Stimulated activated CD4-positive, alpha-beta T cell treated with anti-CD3 and anti-CD28 coated beads, TNF-alpha, amount 100 ng/mL, for 1 hour (primary cell): ENCODE measurements at places on chromosomes 12 and 14.

DNA sequence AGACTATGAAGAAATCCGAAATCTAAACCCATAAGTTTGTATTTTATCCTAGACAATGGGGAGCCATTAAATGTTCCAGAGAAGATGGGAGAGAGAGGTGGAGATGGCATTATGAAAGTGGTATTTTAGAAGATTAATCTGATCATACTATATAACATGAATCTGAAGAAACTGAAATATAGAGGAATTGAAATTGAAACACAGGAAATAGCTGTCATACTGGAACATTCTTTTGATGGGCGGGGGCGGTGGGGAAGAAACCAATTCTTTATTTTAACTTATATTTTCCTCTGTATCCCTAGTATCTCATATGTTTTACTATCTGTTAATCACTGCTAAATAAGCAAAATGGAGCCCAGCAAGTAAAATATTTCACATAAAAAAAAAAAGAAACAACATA is 27.0 kb upstream of the FOXN3 start:
- no peak for DNase-seq

DNA sequence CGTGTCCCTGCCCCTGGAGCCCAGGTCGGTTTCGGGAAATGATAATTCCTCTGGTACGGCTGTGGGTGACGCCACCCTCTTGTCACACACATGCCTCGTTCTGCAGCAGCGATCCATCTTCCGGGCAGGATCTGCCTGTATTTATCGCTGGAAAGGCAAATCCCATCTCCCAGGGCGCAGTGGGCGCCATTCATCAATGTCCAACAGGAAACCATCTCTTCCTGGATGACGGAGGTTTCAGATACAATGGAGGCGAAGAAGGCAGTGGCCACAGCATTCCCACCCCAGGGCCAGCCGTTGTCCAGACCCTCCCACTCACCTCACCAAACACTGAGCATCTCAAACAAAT is 74.2 kb downstream of the NOC4L start:
- DNase-seq, result no peak

DNA sequence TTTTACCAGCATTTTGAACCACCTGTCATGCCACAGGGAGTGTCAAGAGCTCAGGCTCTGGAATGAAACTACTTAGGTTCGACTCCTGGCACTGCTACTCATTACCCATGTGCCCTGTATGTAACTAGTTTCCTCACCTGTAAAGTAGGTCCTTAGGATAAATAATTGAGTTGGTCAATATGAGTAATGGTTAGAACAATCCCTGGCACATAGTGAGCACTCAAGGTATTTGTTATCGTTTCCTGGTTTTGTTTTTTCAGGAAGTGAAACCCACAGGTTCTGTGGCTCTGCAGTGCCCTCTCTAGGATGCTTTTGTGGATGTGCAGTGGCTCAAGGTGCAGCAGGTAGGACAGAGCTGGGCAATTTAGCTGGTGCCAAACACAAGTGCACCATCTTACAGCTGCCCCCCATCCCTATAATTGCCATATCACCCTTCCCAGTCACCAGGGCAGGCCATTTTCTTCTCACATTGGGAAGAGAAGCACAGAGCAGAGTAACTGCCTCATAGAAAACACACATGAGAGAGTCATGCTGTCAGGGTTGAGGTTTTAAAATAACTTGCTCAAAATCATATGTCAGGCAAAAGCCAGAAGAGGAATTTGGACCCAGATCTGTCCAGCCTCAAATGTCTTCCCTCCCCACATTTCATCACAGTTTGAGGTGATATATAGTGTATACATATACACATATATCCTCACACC is 297.5 kb downstream of the RPAP3 start:
- no peak for DNase-seq

DNA sequence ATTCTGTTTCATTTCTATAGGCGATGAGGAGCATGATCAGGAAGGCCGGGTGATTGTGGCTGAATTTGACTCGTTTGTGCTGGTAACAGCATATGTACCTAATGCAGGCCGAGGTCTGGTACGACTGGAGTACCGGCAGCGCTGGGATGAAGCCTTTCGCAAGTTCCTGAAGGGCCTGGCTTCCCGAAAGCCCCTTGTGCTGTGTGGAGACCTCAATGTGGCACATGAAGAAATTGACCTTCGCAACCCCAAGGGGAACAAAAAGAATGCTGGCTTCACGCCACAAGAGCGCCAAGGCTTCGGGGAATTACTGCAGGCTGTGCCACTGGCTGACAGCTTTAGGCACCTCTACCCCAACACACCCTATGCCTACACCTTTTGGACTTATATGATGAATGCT is 1.9 kb downstream of the APEX1 start:
- DNase-seq, result no peak

DNA sequence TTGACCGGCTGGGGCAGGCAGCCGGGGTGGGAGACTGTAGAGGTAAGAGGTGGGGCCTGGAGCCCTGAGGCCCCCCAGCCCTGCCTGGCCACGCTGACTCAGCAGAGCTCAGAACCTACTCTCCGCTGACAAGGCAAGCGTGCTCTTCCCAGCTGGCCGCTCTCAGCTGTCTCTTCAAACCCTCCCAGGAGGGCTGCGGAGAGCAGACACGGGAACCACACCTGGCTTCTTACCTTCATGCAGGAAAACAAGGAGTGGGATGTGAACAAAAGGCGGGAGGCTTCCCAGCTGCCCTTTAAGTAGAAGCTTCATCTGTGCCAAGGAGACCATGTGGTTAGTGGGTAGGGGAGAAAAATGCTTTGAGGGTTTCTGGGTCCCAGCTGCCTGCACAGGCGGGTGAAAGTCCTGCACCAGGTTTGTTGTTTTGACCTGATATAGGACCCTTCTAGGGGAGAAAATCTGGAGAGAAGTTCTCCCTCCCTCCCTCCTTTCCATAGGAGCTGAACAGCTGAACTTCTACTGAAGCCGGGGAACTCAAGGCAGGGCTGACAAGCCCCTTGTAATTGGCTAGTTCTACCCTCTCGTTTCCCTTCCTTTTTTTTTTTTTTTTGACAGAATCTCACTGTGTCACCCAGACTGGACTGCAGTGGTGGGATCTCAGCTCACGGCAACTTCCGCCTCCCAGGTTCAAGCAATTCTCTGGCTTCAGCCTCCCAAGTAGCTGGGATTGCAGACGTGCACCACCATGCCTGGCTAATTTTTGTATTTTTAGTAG is 12.8 kb upstream of the TESC start:
- no peak for DNase-seq

- DNase-seq, result no peak
These were observed 8.0 kb downstream of the IFT43 start for GRCh38 chr14:75993567-75994041.

DNA sequence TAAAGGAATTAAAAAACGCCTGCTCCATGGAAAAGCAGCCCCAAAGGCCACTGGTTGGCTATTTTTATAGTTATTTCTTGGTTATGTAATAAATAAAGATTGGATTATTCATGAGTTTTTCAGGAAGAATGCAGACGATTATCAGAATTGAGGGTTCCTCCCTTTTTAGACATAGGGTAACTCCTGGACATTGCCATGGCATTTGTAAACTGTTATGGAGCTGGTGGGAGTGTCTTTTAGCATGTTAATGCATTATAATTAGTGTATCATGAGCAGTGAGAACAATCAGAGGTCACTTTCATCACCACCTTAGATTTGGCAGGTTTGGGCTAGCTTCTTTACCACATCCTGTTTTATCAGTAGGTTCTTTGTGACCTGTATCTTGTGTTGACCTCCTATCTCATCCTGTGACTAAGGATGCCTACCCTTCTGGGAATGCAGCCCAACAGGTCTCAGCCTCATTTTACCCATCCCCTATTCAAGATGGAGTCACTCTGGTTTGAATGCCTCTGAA is 728.7 kb downstream of the GALC start:
- no peak for DNase-seq

DNA sequence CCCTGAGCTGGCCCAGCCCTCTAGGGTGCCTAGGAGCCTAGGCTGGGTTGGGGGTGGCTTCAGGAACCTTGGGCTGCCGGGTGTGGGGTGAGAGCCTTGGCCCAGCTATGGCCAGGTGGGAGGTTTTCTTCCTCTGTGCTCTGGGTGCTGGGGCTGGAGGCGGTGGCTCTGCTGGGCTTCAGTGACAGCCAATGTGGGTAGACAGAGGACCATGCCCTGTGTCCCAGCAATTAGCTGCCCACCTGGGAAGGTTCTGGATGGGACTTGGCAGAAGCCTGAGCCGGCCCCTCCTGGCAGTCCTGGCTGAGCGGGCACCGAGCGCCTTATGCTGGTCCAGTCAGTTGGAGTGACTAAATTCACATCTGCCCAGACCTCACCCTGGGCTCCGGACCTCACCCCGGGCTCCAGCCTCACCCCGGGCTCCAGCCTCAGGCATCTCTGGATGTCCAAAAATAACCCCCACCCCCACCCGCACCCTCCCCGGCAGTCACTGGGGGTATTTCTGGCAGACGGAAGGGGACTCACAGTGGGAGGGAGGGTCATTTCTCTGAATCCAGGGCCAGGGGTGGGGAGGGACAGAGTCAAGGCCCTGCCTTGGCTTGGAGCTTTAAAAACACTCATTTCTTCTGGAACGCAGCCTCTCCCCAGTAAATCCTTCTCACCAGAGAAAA is 46.9 kb downstream of the CYP46A1 start:
- no peak for DNase-seq

GRCh38 chr12:11677752-11678151 is 28.3 kb downstream of the ETV6 start:
- DNase-seq, result no peak

DNA sequence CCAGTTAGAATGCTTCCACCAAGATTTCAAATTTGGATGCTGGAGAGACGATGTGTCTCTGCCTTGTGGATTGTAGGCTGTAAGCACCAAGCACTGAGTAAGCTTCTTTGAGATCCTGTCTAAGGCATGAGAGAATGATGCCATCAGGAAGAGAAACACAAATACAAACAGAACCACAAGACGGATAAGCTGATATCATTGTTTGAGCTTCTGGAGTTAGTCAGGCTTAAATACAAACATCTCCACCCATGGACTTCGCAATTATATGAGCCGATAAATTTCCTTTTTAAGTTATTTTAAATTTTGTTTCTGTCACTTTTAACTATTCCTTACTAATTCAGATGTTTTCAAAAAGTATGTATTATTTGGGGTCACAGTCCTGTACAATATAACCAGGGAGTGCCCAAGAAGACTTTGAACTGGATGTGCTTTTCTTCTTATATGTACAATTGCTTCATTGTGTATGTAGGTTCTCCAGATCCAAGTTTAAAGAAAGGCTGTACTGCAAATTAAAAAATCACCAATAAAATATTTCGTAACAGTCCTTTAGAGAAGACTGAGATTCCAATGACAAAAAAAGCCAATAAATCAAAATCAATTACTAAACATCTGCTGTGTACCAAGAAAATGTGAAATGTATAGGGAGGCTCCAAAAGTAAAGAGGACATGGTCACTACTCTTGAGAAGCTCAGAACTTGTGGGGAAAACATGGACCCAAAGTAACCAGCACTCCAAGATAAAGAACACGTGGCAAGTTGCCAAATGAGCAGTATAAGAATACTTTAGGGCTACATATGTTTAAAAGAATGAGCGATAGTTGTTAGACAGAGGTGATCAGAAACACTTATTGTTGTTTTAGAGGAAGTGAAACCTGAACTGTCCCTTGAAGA is 274.1 kb downstream of the ADAMTS20 start:
- no peak for DNase-seq

GRCh38 chr12:84702001-84702400 is 210.6 kb downstream of the SLC6A15 start:
- no peak for DNase-seq

DNA sequence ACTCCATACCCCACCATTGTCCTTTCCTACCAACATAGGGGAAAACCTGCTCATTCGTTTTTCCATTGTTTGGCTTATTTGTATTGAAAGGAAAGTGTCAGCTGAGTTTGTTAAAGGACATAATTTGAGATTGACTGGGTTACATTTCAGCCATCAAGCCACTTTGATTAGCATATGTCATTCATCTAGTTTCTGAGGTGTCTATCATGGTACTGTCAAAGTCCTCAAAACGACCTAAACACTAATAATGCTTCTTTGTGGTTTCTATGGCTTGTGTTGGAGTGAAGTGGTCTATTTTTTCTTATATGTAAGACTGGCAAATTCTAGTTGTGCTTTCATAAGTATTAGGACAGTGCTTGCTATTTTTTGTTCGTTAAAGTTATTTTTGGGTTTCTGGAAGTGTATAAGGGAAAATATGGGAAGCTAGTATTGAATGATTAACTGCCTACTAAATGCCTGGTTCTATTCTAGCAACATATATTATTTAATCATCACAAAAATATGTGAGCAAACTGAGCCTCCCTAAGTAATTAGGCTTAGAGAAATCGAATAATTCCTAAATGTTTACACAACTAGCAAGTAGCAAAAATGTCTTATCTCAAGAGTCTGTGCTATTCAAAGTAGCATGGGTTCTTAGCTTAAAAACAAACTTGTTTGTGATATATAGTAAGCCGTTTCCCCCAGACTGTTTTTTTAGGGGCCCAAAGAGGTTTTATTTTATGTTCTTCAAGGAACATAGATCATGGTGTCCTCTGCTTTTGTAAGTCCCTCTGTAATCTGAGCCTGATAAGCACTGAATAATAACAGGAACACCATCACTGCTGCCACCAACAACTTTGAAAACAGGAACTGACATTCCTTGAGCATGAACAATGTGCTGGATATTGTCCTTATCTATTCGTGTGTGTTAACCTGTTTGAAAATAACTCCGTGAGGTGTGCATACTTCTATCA is 67.1 kb downstream of the DERA start:
- no peak for DNase-seq

DNA sequence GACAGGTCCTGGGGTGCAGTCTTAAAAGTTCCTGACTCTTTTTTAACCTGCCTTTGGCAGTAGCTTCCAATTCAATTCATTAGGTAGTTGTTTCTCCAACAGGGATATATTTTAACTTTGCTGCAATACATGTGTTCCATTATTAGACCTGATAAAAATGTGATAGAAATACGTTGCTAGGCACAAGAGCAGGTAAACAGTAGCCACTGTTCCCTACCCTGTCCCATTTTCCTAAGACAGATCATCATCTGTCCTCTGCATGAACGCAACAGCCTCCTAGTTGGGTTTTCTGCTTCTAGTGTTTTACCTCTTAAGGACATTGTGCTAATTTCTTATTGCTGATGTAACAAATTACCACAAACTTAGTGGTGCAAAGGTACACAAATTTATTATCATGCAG is 156.8 kb downstream of the SNAPC1 start:
- no peak for DNase-seq
